ENCODE measurements at places on chromosomes 1 and 21.
A peak's percentile ranks its signal among the peaks of the same experiment; 100 is the strongest.

GRCh38 chr1:82628887-82629286 is 828.2 kb downstream of the ADGRL2 start:
- no peak for ATAC-seq

- no peak for ATAC-seq
Measured at GRCh38 chr1:21468599-21468998, 28.7 kb downstream of the NBPF3 start.

GRCh38 chr1:228478912-228479711 is 8.1 kb upstream of the RNF187 start:
- ATAC-seq, result peak; percentile 72

- no peak for ATAC-seq
Measured at GRCh38 chr1:226562989-226563388, 14.4 kb downstream of the STUM start.

GRCh38 chr1:53987880-53988279 is 30.1 kb downstream of the LDLRAD1 start:
- ATAC-seq, result no peak

GRCh38 chr1:2612591-2613365 is 20.0 kb downstream of the MMEL1 start:
- ATAC-seq, result no peak

GRCh38 chr21:15011967-15012366 is 52.8 kb downstream of the NRIP1 start:
- no peak for ATAC-seq

DNA sequence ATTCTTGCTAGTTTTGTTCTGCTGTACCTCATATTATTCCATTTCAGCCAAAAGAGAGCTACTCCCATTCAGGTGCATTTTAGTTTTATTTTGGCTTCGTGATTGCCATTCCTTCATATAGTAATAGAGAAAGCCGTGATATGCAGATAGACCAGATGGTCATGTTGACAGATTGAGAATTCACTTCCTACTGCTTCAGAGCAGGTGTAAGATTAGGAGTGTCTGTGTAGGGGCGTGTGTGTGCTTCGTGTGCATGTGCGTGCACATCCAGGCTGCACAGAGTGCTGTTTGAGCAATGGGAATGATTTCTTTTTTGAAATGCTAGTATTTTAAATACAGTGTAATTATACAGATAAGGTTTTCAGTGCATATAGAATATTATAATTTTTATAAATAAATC is 10.3 kb downstream of the NFIA start:
- no peak for ATAC-seq

- ATAC-seq, result no peak
Measured at GRCh38 chr1:25952841-25953401, 44.9 kb downstream of the PAFAH2 start.

- ATAC-seq, result no peak
Measured at GRCh38 chr1:200732438-200732837, 6.3 kb upstream of the CAMSAP2 start.

- ATAC-seq, result peak; percentile 83
Measured at GRCh38 chr1:204104331-204105130, 31.6 kb downstream of the SOX13 start.

DNA sequence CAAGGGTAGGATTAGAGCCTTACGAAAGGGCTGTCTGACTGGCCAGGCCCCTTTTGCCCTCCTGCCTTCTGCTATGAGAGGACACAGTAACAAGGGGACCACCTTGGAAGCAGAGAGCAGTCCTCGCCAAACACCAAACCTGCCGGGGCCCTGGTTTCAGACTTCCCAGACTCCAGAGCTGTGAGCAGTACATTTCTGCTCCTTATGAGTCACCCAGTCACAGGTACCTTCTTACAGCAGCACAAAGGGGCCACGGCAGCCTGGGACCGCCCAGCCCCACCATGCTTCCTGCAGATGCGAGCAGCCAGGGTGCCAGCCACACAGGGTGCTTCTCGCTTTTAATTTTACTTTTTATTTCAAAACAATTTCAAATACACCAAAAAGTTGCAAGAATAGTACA is 17.2 kb upstream of the POFUT2 start:
- ATAC-seq, result no peak

DNA sequence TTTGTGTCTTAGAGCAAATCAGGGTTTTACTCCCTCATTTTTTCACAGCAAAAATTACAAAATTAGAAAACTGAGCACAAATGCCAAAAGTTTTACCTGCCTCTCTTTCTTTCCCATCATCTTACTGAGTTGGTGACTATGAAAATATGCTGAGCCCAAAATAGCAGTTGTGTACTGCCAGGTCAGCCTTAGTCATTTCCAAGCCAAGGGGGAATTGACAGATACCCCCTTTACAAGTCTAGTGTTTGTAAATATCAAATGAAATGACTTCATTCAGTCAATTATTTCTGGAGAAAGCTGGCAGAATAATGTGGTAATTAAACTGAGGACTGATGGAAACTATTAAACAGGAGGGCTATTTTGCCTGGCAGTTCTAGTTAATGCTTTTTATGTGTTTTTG is 11.4 kb upstream of the GORAB start:
- ATAC-seq, result no peak

- ATAC-seq, result no peak
Measured at GRCh38 chr1:117930173-117930447, 571 bp downstream of the WDR3 start.

GRCh38 chr1:114100148-114100547 is 53.5 kb downstream of the SYT6 start:
- no peak for ATAC-seq

DNA sequence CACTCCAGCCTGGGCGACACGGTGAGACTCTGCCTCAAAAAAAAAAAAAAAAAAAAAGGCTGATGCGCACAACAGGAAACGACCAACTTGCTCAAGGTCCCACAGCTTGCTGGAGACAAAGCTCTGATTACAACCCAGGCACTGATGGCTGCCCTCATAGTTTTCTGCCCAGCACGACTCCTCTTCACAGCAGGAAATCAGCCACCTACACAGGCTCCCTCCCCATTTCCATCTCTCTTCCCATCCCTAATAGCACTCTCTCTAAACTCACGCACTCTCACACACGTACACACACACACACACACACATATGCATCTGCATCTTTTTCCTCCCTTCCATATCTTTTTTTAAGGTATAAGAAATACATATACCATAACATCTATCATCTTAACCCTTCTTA is 153.5 kb upstream of the SOD1 start:
- no peak for ATAC-seq

DNA sequence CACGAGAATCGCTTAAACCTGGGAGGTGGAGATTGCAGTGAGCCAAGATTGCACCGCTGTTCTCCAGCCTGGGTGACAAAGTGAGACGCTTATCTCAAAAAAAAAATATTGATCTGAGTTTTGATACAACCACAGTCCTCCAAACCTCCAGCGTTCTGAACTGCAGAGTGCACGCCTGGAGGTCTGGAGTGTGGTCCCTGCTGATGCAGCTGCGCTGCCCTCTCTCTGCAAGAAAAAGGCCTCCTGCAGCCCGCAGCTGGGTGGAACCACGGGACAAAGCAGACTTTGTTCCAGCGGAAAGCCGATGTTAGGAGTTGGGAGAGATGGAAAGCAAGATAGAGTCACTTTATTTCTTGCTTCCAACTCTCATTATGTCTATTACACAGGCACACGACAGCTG is 144.9 kb upstream of the SOD1 start:
- no peak for ATAC-seq

DNA sequence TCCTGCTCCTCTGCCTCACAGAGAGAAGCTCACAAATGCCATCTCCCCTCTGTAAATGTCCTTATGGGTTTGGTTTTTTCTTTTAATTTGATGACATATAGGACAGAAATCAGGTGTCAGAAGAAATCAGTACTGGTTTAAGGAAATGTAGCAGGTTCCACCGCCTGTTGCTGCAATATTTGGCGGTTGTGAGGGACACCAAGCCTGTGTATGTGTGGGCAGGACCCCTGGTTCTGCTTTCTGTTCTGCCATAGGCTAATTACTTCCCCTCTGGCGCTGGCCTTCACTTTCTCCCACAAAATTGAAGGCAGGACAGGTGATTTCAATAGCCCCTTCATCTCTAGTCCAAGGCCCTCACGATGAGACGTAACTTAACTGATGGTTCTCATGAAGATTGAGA is 69.2 kb downstream of the PRDM2 start:
- no peak for ATAC-seq

GRCh38 chr1:118991448-118991847 is 3.3 kb upstream of the TBX15 start:
- no peak for ATAC-seq

DNA sequence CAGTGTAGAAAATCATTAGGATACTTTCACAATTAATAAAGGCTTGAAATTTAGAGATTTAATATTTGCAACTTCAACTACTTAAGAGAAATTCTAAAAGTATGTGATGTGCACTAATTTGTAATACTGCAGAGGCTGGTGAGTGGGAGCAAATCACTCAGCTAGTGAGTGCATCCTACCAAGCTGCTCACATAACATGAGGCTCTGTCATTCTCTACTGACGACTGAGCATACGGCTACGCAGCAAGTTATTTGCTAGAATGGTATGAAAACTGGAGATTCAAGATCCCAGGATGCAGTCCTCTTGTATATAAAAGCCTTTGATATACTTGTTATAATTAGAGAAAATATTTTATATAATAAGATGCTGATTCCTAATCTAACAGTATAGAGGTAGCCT is 90.1 kb downstream of the ATP1B1 start:
- no peak for ATAC-seq

GRCh38 chr21:25362375-25363267 is 244.7 kb downstream of the MRPL39 start:
- no peak for ATAC-seq

DNA sequence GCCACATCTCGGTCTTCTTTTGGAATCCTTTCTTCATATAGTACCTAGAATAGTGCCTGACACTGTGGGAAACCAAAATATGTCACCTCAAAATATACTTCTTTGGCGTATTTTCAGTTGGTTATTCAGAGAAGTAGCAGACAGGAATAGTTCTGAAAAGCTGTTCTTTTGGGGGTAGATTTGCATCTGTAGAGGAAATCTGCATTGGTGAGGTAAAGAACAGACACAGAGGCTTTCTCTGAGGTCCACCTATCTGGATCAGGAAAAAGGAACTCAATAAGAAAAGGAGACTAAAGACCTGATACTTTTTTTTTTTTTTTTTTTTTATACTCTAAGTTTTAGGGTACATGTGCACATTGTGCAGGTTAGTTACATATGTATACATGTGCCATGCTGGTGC is 23.2 kb downstream of the LEPR start:
- ATAC-seq, result no peak

GRCh38 chr1:42576935-42577334 is 81.3 kb upstream of the PPIH start:
- ATAC-seq, result no peak

DNA sequence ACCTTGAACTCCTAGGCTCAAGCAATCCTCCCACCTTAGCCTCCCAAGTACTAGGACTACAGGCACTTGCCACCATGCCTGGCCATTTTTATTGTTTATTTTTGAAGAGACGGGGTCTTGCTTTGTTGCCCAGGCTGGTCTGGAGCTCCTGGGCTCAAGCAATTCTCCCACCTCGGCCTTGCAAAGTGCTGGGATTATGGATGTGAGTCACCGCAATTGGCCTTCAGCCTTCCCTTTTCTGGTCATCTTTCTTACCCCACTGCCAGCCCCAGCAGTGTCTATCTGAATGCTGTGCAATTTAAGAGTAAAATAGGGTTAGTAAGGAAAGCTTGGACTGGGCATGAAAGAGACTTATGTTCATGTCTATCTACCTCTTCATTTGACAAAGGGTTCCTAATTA is 6.1 kb upstream of the KLF17 start:
- no peak for ATAC-seq

DNA sequence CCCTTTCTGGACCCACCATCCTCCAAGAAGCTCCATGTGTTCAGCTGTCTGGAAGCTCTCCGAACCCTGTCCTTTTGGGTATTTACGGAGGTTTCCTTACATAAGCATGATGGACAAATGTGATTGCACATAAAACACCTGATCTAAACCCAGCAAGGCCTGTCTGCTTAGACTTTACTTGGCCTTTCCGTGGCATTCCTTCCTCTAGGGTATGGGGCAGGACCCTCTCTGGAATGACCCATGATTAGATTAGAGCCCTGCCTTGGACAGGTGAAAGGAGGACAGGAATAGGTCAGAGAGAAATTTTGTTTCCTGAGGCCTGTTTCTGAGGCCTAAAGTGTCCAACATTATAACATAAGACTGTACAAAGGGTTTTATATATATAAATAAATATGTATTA is 16.9 kb downstream of the PTPRU start:
- no peak for ATAC-seq

- no peak for ATAC-seq
Measured at GRCh38 chr21:32044205-32045180, 171.7 kb downstream of the HUNK start.

- ATAC-seq, result no peak
Measured at GRCh38 chr1:204242920-204243319, 29.1 kb upstream of the GOLT1A start.

DNA sequence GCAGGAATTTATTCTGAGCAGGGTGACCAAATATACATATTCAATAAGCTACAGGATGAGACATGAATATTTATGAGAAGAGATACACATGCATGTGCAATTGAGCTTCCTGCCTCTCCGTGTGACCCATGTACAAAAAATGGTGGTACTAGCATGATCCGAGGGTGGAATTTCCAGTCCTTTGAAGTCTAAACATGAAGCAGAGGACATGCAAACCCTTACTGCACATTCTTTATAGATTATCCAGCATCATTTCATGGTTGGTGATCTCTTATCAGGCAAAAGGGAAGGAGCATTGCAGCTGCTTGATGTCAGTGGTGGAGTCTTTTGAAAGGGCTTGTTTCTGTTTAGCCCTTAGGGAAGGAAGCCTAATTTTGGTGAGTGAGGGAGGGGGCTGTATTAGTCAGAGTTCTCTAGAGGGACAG is 448.6 kb downstream of the SETD4 start:
- ATAC-seq, result no peak

DNA sequence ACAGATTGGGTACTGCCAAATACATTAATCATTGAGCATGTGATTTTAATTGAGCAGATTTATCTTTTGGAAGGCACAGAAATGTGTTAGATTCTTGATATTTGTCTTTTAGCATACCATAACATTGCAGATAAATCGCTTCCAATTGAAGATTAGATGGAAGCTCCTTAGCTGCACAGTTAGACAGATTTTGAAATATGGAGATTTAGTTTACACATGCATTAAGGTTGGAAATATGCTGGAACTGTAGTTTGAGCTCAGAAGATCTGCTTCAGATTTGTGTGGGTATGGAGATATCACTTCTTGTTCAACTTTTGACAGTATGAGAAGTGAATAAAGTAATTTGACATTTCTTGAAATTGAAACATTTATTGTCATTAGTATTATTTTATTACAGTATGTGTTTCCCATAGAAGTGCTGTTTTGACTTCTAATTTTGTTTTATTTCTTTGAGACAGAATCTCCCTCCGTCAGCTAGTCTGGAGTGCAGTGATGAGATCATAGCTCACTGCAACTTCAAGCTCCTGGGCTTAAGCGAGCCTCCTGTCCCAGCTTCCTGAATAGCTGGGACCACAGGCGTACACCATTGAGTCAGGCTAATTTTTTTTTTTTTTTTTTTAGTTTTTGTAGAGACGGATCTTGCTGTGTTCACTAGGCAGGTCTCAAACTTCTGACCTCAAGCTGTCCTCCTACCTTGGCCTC is 29.1 kb downstream of the THRAP3 start:
- ATAC-seq, result no peak

Data from stimulated activated memory B cell treated with anti-CD40 and anti-IgM and Interleukin-4, amounts not matched to agents 10 μg/mL and 1 μg/mL and 100 μg/mL, for 72 hours (primary cell).